ENCODE measurements at places on chromosomes 6 and 20.

GRCh38 chr20:47792021-47792618, 6.8 kb upstream of the SULF2 start:
- DNase-seq = no peak

DNA sequence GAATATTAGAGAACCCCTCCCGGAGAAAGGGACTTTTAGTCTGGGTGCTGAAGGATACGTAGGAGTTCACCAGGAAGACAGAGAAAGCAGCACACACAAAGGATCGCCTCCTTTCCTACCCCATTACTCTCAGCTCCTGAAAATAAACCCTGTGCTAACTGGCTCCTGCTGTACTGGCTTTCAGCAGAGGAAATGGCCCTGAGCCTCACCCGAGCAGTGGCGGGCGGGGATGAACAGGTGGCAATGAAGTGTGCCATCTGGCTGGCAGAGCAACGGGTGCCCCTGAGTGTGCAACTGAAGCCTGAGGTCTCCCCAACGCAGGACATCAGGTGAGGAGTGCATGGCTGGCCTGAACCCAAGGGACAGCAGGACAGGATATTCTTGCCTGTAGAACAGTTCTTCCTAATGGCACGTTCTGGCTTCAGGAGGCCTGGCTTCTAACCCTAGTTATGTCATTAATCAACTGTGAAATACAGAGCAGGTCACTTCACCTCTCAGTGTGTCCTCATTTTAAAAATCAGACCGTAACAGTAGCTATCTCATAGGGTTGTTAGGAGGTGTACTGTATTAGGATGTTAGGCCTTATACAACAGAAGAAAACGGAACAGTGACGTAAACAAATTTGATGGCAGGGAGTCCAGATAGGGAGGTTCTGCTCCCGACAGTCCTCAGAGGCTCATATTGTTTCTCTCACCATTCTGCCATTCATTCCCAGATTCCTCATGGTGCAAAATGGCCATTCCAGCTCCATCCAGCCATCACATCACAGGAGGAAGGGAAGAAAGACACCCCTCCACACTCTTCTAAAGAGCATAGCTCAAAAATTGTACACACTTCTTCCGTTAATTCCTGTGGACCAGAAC, 1.8 kb downstream of the RBCK1 start:
- no peak for DNase-seq

- DNase-seq = no peak
Observed at GRCh38 chr6:125728739-125729138, 20.7 kb upstream of the HEY2 start.

DNA sequence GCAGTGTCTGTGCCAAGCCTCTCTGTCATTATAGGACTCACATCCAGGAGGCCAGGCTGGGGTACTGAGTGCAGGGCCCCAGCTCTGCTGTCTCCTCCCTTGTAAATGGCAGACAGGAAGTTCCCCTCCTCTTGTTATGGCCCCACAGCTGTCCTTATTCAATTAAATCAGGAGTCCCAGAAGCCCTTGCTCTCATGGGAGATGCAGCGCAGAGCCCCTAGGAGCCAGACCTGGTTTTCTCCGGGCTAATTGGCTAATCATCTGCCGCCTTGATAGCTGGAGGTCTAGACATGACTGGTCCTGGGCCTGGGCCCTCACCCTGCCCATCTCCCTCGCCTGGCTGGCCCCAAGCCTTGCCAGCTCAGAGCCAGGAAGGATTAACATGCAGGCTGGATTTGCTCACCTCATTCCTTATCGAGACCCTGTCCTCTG, 172.0 kb downstream of the VEGFA start:
- DNase-seq = no peak
